ENCODE measurements at places on chromosomes 1 and 21. TPM values are rescaled to one million over a fixed set of nuclear protein-coding genes. Genes with fewer than 3 reads are reported as not detected.

The NOTCH2NLA gene
- 50.7 TPM for total RNA-seq

The ZNF593OS gene
- total RNA-seq: not detected

The KCNC4 gene
- 6.8 TPM for total RNA-seq

The BARHL2 gene
- total RNA-seq: not detected

The CATSPERE gene
- total RNA-seq: 0.49 TPM

The RIPK4 gene
- 0.45 TPM for total RNA-seq

The MYOG gene
- total RNA-seq: not detected

The OR6K3 gene
- not detected for total RNA-seq

The FALEC gene
- not detected for total RNA-seq

The LORICRIN gene
- not detected for total RNA-seq

All from fibroblast of the aortic adventitia (primary cell).